Breast epithelium (tissue), 4 donors: ENCODE measurements at places on chromosomes 5 and 9. TPM values are rescaled to one million over a fixed set of nuclear protein-coding genes. Genes with fewer than 3 reads are reported as not detected.

Gene IFNE
- not detected for total RNA-seq

Gene IFNK
- total RNA-seq, result not detected

Gene TLX3
- total RNA-seq, result not detected

Gene PDZD2
- total RNA-seq, result 17.7 TPM

Gene NTRK2
- total RNA-seq, result 134 TPM

Gene MEGF9
- 27.2 TPM for total RNA-seq

Gene SLC23A1
- total RNA-seq, result not detected

Gene STOML2
- 89.4 TPM for total RNA-seq

Gene RLN2
- total RNA-seq, result 1.6 TPM

Gene RNF224
- 0.29 TPM for total RNA-seq

Gene SPINK14
- total RNA-seq, result not detected

Gene ANKRD31
- total RNA-seq, result 0.66 TPM

Gene NUDT2
- total RNA-seq, result 20.0 TPM

Gene ACTBL2
- not detected for total RNA-seq

Gene MTMR12
- total RNA-seq, result 40.0 TPM

Gene SPINK4
- total RNA-seq, result not detected

Gene ADGRV1
- 0.32 TPM for total RNA-seq

Gene SV2C
- total RNA-seq, result 0.59 TPM

Gene FOXD4L3
- total RNA-seq, result not detected

Gene ENHO
- 5.4 TPM for total RNA-seq

DNA sequence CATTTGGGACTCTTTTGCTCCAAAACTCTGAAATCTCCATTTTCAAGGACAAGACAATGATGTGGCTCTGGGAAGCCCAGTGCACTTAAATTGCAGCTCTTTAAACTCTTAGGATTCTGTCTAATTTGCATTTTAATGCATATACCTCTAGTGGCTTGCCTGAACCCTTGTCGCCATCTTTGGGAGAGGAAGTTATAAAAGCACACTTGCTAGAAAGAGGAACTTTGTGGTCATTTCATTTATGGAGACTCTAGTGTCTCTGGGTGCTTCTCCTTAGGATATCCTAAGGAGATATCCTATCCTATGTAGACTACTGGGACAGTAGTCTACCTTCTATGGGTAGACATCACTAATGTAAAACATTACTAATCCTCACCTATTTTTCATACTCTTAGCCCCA lies 77.3 kb upstream of the SLC1A3 start:
- no peaks in the 10 kb centered on the region for H3K27me3 ChIP-seq
- H3K36me3 ChIP-seq, result no peaks in the 10 kb centered on the region
- H3K27ac ChIP-seq, result no peak overlapping the region
- DNase-seq, result no peak
- H3K4me1 ChIP-seq, result no peaks in the 10 kb centered on the region

GRCh38 chr9:94874316-94874715 lies 147.8 kb downstream of the AOPEP start:
- no peak for DNase-seq
- no peaks in the 10 kb centered on the region for H3K36me3 ChIP-seq
- H3K27me3 ChIP-seq, result no peaks in the 10 kb centered on the region
- peak overlapping the region; percentile 50 for H3K27ac ChIP-seq
- no peak overlapping the region for H3K4me3 ChIP-seq

- DNase-seq, result peak; percentile 70
- peak overlapping the region; percentile 85 for H3K27ac ChIP-seq
- peaks cover 22% of the 10 kb centered on the region for H3K4me1 ChIP-seq
- no peaks in the 10 kb centered on the region for H3K36me3 ChIP-seq
Measured at GRCh38 chr9:89606624-89607311, 2.0 kb downstream of the GADD45G start.

GRCh38 chr5:169280286-169280685 lies 20.7 kb downstream of the SLIT3 start:
- no peaks in the 10 kb centered on the region for H3K36me3 ChIP-seq
- no peaks in the 10 kb centered on the region for H3K4me1 ChIP-seq
- H3K4me3 ChIP-seq, result no peak overlapping the region
- no peak for DNase-seq
- no peaks in the 10 kb centered on the region for H3K27me3 ChIP-seq

DNA sequence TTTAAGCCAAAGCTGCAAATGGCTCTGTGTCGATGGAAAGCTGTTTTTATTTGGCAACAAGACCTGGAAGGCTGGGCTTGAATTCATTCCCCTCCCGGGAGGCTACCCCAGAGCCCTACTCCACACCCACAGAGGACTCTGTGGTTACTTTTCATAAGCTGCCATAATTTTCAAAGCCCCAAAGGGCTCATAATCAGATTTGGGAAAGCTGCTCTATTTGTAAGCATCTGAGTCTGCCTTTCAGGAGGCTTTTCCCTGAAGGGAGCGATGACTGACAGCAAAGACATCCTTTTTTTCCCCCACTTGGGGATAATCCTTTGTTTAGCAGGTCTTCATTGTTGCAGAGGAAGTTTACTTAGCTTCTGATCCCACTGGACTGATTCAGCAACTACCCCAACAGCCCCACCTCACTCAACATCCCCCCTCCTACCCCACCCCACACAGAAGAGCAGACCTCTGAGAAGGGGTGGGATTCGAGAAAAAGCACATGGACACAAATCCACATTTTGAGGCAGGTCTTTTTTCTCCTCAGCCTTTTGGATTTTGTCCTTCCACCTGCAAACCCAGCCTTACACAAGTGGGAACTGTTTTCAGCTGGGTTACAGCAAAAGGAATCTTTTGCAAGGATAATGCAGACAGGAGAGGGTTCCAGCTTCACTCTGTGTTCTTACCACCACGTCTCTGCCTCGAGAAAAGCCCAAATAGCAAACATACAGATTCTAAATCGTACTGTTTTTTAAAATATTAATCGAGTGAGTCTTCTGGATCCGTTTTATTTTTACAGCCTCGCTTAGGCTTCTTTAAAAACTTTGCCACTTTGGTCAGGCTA lies 244.4 kb upstream of the TUT7 start:
- DNase-seq, result no peak
- no peak overlapping the region for H3K4me3 ChIP-seq
- H3K36me3 ChIP-seq, result no peaks in the 10 kb centered on the region
- H3K27ac ChIP-seq, result no peak overlapping the region
- H3K4me1 ChIP-seq, result no peaks in the 10 kb centered on the region
- no peaks in the 10 kb centered on the region for H3K27me3 ChIP-seq

GRCh38 chr5:4083591-4084337 lies 488.1 kb downstream of the IRX1 start:
- H3K4me3 ChIP-seq, result no peak overlapping the region
- H3K36me3 ChIP-seq, result no peaks in the 10 kb centered on the region
- no peaks in the 10 kb centered on the region for H3K27me3 ChIP-seq
- H3K4me1 ChIP-seq, result no peaks in the 10 kb centered on the region

DNA sequence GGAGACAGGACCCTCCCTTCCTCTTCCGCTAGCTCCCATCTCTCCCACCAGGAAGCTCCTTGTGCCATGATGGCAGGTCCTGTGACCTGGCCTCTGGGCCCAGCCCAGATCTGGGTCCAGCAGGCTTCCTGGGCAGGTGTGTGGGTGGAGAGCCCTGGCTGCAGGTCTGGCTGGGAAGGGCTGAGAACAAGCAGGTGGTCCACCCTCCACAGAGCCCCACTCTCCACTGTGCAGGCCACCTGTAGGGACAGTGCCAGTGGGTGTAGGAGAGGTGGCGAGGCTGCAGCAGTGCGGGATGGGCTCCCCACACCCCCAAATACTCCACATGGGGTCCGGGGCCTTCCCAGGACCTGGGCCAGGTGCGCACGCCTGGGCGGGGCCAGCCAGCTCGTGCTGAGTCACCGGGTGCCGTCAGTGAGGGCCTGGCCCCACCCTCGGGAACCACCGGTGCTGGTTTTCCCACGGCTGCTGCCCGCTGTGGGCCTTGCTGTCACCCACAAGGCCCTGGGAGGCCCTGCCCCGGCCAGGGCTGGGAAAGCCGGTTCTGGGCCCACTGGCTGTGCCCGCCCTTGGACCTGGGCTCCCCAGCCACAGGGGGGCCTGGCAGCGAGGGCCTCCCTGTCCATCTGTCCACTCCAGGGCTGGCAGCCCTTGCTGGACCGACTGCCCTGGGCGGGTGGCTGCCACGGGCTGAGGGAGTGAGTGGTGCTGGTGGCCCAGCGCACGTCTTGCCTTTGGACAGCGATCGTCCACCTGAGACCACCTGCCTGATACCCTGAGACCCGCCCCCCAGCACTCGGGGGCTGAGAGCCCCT lies 9.3 kb upstream of the NRARP start:
- no peaks in the 10 kb centered on the region for H3K27me3 ChIP-seq
- no peaks in the 10 kb centered on the region for H3K36me3 ChIP-seq
- no peak overlapping the region for H3K4me3 ChIP-seq

GRCh38 chr9:115910959-115911358 lies 242.6 kb upstream of the PAPPA start:
- H3K4me1 ChIP-seq, result no peaks in the 10 kb centered on the region
- H3K27me3 ChIP-seq, result no peaks in the 10 kb centered on the region
- H3K36me3 ChIP-seq, result no peaks in the 10 kb centered on the region
- H3K27ac ChIP-seq, result no peak overlapping the region
- no peak overlapping the region for H3K4me3 ChIP-seq

DNA sequence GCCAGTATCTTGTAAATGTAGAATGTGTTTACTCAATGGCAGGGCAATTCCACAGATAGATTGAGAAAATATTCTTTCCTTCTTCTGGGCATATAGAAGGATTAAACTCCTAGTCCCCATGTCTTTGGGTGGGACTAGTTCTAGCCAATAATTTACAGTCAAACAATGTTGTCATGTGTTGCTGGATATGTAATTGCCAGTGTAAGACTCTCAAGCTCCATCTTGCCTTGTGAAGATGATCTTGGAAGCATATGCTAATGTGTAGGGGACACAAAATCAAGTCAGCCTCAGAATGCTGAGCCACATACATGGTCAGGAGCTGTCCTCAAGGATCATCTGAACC lies 386.9 kb downstream of the CETN3 start:
- no peak overlapping the region for H3K4me3 ChIP-seq
- no peaks in the 10 kb centered on the region for H3K27me3 ChIP-seq
- no peak for DNase-seq
- H3K4me1 ChIP-seq, result no peaks in the 10 kb centered on the region

DNA sequence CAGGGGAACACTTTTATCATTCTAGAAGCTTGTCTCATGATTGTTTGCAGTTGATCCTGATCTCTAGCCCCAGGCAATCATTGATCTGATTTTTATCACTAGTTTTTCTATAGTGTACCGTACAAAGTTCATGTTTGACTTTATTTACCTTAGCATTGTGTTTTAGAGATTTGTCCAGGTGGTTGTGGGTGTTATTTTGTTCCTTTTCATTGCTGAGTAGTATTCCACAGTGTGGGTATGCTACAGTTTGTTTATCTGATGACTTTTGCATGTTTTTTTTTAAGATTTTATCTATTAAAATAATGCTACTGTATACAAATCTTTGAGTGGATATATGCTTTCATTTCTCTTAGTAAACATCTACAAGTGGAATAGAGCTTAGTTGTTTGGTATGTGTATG lies 26.2 kb downstream of the ZNF131 start:
- DNase-seq, result no peak
- no peaks in the 10 kb centered on the region for H3K36me3 ChIP-seq
- H3K4me1 ChIP-seq, result no peaks in the 10 kb centered on the region
- H3K27me3 ChIP-seq, result no peaks in the 10 kb centered on the region

- DNase-seq, result no peak
- H3K4me1 ChIP-seq, result peaks cover 4% of the 10 kb centered on the region
- H3K27me3 ChIP-seq, result no peaks in the 10 kb centered on the region
- no peak overlapping the region for H3K4me3 ChIP-seq
- no peak overlapping the region for H3K27ac ChIP-seq
- no peaks in the 10 kb centered on the region for H3K36me3 ChIP-seq
Measured at GRCh38 chr5:81718300-81718699, 32.6 kb downstream of the SSBP2 start.

- H3K4me3 ChIP-seq, result no peak overlapping the region
- H3K27ac ChIP-seq, result no peak overlapping the region
- H3K27me3 ChIP-seq, result no peaks in the 10 kb centered on the region
- DNase-seq, result no peak
- H3K4me1 ChIP-seq, result no peaks in the 10 kb centered on the region
Measured at GRCh38 chr5:179287071-179287470, 58.2 kb downstream of the ADAMTS2 start.

DNA sequence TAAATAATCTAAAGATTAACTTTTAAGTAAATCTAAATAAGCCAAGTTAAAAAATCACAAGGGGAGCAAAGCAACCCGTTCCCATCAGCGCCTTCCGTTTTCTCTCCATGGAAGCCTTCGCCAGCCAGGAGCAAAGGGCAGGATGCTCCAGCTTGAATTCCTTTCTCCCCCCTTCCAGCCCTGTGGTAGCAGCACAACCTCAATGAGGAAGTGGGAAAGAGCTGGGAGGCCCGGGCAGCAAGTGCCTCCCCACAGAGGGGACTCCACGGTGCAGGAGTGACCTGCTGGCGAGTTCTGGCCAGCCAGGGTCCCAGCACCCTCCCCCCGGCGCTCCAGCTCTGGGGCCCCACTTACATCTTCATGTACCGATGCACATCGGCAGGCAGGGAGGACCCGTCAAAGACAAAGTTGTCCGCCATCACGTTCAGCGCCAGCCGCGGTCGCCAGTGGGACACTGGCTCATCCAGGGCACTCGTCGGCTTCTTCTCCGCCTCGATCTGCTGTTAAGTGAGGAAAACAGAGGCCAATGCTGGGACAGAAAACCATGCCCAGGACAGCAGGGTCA lies 6.3 kb downstream of the CLPTM1L start:
- no peaks in the 10 kb centered on the region for H3K4me1 ChIP-seq
- no peak overlapping the region for H3K27ac ChIP-seq
- no peak overlapping the region for H3K4me3 ChIP-seq
- peaks cover 12% of the 10 kb centered on the region for H3K36me3 ChIP-seq

DNA sequence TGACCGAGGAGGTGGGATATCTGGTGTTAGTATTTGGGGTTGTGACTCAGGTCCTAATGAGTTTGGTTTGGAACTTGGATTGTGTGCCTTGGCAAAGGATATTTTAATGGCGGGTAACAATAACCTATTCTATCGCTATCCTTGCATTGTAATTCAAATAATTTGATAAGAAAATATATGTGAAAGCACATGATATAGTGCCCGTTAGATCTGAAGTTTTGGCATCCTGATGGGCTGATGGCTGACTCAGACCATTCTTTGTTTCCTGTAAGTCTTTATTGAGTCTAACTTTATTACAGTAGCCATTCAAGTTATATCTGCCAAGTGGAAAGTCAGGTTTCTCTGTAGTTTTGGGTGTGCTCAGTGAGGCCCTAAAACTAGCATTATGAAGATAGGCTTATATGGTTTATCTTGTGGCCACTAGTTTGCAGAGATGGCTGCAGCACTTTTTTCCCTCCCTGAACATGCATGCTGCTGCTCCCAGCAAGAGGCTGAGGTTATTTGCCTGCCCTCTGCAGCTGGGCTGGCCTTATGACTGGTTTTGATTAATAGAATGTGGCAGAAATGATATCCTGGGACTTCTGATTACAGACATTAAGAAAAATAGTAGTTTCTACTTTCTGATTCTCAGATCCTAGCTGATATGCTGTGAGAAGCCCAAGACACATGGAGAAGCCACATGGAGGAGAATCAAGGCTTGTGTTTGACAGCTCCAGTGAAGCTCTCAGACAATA lies 46.6 kb downstream of the CFAP95 start:
- no peak overlapping the region for H3K27ac ChIP-seq
- no peaks in the 10 kb centered on the region for H3K36me3 ChIP-seq
- no peaks in the 10 kb centered on the region for H3K27me3 ChIP-seq
- H3K4me3 ChIP-seq, result no peak overlapping the region

DNA sequence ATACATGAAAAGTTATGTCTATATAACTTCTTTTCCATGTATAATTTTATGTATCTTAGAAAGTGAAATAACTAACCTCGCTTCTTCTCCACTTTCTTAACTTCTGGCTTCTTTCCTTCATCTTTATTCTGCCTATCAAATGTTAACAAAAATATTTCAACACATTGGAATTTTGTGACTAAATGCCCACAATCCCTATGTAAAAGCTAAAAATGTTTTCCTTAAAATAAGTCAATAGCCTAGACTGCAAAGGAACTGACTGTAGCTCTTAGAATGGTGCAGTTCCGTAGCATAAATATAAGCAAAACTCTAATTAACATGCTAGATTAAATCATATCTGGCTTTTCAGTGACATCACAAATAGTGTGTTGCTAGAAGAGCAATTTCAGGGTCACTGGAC lies 40.9 kb downstream of the PSIP1 start:
- no peak for DNase-seq
- H3K36me3 ChIP-seq, result no peaks in the 10 kb centered on the region
